ENCODE measurements at places on chromosomes 5 and 9.

GRCh38 chr9:11702548-11702947, 990.6 kb upstream of the TYRP1 start:
- no peak for DNase-seq

- no peak for DNase-seq
Observed at GRCh38 chr9:26814799-26815198, 77.8 kb downstream of the CAAP1 start.

DNA sequence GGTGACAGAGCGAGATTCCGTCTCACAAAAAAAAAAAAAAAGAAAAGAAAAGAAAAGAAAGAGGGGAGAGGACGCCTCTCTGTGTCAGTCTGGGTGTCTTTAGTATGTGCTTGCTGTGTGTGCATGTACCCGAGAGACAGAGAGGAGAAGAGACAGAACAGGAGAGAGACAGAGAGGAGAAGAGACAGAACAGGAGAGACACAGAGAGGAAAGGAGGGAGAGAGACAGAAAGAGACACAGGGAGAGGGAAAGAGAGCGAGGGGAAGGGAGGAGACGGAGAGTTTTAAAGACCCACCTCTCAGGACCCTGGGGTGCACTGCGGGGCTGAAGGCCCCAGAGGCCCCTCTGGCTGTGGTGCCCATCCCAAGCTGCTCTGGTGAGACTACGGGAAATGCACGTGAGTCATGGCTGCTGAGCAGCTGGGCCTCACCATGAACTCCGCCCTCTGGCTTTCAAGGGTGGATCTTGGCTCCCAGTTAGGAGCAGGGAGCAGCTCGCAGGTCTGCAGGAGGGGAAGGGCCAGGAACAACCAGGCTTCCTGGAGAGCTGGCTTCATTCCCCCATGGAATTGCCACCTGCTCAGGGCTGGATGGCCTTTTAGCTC, 7.9 kb downstream of the SLC6A3 start:
- no peak for DNase-seq

- no peak for DNase-seq
Observed at GRCh38 chr5:89282554-89283510, 399.8 kb upstream of the MEF2C start.

DNA sequence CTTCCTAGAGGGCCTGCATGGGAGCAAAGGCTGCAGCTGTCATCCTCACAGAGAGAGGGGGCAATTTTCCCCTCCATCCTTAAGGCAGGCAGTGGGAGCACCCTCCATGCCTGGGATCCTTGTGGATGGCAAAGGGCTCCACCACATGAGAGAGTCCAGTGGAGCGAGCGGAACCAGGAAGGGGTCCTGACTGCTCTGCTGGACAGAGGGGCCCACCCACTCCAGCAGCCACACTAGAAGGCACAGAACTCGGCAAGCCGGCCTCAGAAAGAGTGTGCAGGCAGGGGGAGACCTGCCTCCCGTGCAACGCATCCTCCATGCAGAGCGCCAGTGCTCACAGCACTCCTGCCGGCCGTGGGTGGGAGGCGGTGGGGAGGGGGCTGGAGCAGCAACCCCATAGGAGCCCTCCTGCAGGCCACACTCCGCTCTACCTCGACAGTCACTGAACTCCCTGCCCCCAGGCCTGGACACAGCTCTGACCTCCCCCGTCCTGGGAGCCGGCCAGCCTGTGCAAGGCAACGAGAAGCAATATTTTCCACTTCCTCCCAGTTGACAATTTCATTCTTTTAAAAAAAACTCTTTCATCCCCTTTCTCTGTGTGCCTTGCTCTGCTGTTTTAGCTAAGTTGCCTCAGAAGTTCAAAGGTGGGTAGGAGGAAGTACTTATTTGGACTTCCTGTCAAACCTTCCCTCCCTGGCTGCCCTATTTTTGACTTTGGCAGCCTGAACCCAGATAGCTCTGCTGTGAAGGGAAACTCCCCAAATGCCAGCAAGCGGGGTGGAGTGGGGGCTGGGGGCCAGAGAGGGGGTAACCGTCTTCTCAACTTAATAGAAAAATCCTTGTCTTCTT, 5.3 kb upstream of the LCP2 start:
- DNase-seq: peak; percentile 49

- no peak for DNase-seq
Observed at GRCh38 chr9:35847792-35848572, 19.0 kb downstream of the TMEM8B start.

DNA sequence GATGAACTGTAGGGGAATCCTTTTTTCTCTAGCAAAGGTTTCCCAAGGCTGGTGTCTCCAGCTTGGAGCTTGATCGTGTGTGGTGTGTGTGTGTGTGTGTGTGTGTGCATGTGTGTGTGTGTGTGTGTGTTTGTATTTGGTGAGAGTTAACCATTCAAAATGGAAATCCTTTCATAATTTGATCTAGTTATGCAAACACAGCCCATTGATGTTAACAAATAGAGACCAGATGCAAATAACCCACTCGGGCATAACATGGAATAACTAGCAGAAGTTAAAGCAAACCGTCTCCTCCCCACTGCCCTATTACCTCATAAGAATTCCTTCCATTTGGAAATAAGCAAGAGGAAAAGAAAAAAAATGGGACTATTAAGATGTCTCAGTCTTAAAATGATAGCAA, 24.9 kb upstream of the ZSWIM6 start:
- no peak for DNase-seq

DNA sequence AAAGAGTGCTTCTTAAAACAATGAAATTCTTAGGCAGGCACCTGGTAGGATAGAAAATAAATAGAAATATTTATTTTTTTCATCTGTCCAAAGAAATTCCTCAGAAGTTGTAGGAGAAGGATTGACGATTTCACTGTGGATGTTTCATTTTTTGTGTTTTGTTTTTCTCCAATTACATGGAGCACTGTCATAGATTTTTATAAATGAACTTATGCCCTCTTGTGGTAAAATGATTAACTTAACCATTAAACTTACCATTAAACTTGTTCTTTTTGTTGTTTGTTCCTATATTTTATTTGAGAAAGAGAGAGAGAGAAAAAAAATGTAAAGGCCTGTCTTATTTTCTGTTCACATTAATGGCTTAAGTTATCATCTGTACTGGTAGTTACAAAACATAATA, 339.2 kb downstream of the PRR16 start:
- DNase-seq: no peak

DNA sequence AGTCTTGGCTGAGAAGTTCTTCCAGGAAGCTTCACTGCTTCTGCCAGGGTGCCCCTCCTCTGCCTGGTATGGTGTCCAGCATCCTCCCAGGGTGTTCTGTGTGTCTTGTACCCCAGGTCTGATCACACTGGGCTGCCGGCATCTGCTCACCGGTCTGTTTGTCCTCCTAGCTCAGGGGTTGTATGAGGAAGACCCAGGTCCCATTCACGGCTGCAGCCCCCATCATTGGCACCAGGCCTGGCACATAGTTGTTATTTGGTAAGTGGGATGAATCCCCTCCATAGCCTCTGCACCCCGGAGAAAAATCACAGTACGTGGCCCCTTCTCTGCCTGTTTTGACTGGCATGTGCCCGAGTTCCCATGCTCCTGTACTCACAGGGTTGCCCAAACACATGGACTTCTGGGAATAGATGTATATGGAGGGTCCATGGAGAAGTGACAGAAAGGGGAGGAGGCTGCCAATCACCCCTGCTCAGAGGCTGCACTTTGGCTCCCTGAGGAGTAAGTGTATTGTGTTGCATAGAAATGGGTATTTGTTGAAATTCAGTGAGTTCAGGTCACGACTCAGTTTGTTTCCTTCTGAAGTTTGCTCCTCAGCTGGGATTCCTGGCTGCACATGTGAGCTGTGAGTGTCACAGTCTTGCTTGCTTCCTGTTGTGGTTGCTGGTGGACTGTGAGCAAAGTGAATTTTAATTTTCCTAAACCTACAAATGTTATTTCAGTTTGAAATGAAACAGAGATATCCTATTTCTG, 96.2 kb downstream of the HSPA4 start:
- DNase-seq: no peak

GRCh38 chr5:43305948-43306565, 7.2 kb downstream of the HMGCS1 start:
- DNase-seq: no peak

- DNase-seq: no peak
Observed at GRCh38 chr5:135660826-135661575, 82.2 kb upstream of the CXCL14 start.

- no peak for DNase-seq
Observed at GRCh38 chr9:133636902-133637301, 739 bp downstream of the DBH start.

GRCh38 chr5:117082977-117083376, 508.4 kb upstream of the SEMA6A start:
- DNase-seq: no peak

- peak; percentile 64 for DNase-seq
Observed at GRCh38 chr9:129889941-129890717, 54.9 kb downstream of the USP20 start.

DNA sequence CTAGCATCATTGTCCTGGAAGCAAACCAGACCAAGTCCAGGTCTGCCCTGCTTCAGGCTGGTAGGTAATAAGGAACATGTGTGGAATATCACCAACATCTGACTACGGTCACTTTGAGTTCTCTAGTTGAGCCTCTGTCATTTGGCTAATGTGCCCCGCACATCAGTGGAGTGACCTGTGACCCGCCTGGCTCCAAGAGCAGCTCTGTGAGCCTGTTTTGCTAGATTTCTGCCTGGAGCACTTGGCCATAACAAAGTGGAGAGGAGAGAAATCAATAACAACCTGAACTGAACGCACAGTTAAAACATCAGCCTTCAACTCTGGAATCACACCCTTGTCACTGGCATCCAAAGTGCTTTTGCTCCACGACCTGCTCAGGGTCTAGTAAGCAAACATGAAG, 115.7 kb downstream of the PPP2R2B start:
- no peak for DNase-seq

- no peak for DNase-seq
Observed at GRCh38 chr5:56329652-56330051, 96.5 kb upstream of the ANKRD55 start.

DNA sequence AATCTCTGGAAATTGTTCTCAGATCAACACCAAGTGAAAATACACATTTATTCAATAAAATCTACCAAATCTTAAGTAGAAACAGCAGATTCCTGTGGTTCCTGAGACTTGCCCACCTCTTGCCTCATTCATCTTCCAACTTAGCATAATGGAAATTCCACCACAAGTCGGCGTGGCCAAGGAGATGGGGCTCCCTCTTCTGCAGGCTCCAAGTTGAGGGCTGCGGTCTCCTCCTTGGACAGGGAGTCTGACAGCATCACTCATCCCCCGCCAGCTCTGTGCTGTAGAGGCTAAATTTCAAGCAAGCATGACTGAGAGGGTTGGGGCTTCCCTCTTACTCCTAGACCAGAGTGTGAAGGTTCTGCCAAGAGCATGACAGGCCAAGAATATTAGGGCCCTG, 273.7 kb downstream of the DIRAS2 start:
- DNase-seq: no peak

GRCh38 chr9:33125871-33126823, 41.0 kb downstream of the B4GALT1 start:
- DNase-seq: no peak

DNA sequence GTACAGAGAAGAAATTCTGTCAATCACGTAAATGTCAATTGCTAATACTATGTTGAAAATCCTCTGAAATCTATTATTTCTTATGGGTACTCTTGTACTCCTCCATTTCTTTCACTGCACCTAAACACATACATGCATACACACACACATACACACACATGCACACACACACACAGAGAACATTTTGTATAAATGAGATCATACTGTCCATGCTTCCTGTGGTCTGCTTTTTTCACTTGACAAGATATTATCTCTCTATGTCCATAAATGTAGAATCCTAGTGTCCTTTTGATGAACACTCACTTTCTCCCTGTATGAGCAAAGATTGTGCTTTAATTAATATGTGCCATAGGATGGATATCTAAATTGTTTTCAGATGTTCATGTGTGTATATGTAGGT, 32.7 kb upstream of the TLR4 start:
- no peak for DNase-seq

- peak; percentile 99 for DNase-seq
Observed at GRCh38 chr5:154754460-154755360, 467 bp upstream of the LARP1 start.

DNA sequence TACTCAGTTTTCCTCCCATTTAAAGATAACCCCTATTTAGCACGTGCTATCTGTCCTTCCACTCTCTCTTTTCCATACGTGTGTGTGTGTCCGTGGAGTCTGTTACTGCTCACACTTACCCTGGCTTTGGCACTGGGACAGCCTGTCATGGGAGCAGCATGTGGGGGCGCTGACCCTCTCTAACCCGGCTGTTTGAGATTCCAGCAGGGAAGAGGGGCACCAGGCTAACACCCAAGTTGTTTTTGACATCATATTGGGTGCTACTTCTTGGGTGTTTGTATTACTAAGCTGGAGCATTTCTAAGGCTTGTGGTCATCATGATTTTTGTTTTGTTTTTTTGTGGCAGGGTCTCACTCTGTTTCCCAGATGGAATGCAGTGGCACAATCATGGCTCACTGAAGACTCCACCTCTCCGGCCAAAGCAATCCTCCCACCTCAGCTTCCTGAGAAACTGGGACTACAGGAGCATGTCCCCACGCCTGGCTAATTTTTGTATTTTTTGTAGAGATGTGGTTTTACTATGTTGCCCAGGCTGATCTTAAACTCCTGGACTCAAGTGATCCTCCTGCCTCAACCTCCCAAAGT, 56.9 kb upstream of the SIMC1 start:
- DNase-seq: no peak

GRCh38 chr5:7464182-7464581, 68.2 kb downstream of the ADCY2 start:
- DNase-seq: no peak

Measured in activated T-helper 9 cell treated with anti-CD3 and anti-CD28 coated beads, Interleukin-2, amount 50 U/mL, for 16 hours (primary cell).